ENCODE measurements at places on chromosomes 2 and 18.

DNA sequence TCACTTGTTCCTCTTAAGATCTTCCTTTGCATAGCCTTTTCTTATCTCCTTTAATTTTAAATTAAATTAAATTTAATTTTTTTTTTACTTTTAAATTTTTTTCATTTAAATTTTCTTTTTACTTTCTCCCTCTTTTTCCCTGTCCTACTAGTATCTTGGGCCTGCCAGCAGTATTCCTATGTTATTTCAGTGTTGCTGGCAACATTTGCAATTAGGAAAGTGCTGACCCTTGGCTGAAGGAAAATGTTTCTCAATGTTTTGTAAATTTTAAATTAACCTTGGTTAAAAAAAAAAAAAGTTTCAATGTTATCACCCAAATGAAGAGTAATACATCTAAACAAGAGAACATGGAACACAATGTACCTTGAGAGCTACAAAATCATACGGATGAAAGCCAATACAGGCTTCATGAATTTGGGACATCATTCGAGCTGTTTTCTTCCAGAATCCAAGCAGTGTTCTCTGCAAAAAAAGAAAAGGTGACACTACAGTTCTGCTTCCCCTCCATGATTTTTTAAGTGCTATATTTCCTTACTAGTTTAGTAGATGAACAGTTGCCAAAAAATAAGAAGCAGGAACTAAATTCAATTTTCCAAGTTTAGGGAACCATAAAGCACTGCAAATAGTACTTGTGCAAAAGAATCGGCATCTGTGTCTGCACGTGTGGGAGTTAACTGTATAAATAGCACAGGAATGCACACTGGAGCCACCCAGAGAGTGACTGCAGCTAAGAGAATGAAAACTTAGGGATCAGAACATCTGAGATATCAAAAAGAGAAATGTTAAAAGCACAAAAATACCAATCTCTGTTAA is 55.8 kb downstream of the ICA1L start:
- no peak for DNase-seq

GRCh38 chr2:128466776-128467175 is 148.1 kb upstream of the HS6ST1 start:
- DNase-seq: no peak

DNA sequence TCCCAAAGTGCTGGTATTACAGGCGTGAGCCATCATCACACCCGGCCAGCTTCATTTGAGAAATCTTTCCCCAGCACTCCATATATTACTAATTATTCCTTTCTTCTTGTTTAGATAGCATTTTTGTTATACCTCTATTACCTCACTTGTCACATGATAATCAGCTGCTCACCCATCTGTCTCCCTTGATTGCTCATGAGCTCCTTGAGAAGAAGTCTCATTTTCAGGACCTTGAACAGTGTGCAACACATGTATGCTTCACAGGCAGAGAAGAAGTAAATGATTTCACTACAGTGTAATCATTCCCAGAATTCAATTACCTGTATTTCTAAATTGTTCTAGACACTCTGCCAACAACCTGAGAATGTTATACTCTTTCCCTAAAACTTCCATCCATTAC is 6.2 kb downstream of the PAIP2B start:
- DNase-seq: no peak

- no peak for DNase-seq
Observed at GRCh38 chr18:66168685-66169235, 417.9 kb downstream of the CDH7 start.

Data from hepatocyte (in vitro differentiated cells).